ENCODE measurements at places on chromosomes 5 and 9.

GRCh38 chr5:96247097-96247701 lies 185.8 kb downstream of the PCSK1 start:
- DNase-seq, result no peak

GRCh38 chr5:1788828-1789227 lies 10.8 kb downstream of the MRPL36 start:
- no peak for DNase-seq

GRCh38 chr9:133735931-133736330 lies 2.2 kb downstream of the SARDH start:
- no peak for DNase-seq

DNA sequence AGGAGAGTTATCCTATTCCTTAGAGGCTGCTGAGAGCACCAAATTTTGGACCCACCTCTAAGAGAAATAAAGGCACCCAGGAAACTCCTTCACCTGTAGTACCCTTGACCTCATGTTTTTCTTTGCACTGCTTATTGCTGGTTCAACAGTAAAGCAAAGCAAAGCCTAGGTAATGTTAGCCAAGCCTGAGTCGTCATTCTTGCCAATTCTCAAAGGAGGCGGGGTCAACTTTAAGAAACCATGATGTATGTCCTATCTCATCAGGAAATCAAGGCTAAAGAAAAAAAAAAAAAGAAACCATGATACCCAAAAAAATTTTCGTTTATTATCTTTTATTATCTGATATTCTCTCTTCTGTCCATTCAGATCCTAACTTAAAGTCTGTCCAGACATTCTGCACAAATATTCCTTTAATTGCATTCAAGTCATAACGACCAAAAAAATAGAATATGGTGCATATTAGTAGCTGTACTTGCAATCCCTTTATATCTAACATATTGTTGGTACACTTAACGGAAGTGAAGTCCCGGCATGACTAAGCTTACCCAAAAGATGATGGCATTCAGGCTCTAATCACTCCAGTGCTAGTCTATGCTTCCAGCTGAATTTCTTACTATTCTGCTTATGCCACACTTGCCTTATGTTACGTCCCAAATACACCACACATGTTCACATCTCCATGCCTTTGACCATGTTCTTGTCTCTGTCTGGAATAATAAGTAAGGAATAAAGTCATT lies 1.8 kb downstream of the AUH start:
- no peak for DNase-seq

- DNase-seq, result no peak
Observed at GRCh38 chr5:166340039-166340438, 1951.4 kb upstream of the WWC1 start.

DNA sequence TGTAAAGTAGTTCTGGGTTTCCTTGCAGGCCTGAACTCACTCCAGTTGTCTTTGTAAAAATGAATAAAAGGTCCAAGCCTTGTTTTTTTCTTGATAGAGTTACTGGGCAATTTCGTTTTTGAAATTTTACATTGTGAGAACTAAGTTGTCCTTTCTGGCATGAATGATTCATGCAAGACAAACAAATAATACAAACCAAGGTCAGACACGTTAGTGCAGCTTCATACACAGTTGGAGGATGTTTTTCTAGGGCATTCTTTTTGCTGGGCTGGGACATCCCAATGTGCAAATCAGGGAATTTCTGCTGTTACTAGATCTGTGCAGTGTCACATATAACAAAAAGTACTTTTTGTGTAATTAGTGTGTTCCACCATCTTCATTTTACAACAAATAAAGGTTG lies 96.0 kb downstream of the MEGF10 start:
- DNase-seq, result no peak

GRCh38 chr9:3157011-3157410 lies 313.1 kb upstream of the PUM3 start:
- DNase-seq, result no peak

GRCh38 chr5:139228201-139228803 lies 30.1 kb upstream of the SIL1 start:
- DNase-seq, result no peak

GRCh38 chr5:3535414-3536211 lies 60.0 kb upstream of the IRX1 start:
- DNase-seq, result no peak

GRCh38 chr9:70551801-70552200 lies 137.3 kb upstream of the KLF9 start:
- DNase-seq, result no peak

DNA sequence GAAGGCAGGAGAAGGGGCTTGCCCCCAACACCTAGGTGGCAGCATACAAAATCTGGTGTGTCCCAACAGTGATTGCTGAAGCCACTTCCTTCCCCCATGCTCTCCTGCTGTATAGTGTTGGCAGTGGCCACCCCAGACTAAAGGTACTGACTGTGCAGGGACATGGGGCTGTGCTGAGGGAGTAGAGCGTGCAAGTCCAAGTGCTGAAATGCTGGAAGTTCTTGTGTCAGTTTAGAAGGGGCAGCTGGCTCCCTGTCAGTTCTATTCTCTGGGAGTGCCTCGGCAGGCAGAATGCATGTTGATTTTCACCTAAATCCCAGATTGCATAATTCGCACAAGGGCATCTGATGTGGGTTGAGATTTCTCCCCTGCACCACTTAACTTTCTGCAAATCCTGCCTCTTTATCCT lies 68.6 kb downstream of the GDNF start:
- no peak for DNase-seq

- DNase-seq, result peak; percentile 13
Observed at GRCh38 chr9:84781458-84781857, 111.9 kb downstream of the NTRK2 start.

GRCh38 chr5:135251093-135251492 lies 147.9 kb downstream of the MACROH2A1 start:
- no peak for DNase-seq

DNA sequence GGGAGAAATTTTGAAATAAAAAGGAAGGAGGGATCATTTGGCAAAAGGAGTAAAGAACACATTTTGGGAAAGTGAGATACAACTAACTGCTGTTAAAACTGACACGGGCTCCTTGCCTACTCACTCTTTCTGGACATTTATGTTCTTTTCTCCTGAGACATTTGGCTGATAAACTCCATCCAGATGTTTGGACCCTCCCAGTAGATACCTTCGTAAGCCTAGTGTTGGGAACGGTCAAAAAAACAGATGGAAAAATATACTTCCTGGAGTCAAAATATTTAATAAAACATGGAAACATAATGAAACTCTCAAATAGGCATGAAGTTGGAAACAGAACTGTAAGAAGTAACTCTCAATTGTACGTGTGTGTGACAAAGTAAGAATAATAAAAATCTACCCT lies 360.1 kb upstream of the RIOK2 start:
- DNase-seq, result no peak

DNA sequence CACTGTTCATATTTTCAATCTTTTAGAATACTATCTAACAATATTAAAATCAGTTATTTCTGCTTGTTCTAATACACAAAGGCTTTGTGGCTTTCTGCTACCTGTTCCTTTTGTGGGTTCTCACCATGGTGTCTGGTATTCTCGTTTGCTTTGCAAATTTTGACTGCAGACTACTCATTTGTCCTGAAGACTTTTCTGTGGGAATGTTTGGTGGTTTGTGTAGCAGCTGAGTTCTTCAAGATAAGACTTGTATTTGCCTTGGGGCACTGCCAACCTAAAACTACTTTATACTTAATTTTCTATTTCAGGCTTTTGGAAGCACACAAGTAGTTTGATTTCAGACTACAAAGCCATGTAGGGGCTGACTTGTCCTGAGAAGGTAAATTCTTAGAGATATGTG lies 11.1 kb downstream of the IL33 start:
- DNase-seq, result no peak

DNA sequence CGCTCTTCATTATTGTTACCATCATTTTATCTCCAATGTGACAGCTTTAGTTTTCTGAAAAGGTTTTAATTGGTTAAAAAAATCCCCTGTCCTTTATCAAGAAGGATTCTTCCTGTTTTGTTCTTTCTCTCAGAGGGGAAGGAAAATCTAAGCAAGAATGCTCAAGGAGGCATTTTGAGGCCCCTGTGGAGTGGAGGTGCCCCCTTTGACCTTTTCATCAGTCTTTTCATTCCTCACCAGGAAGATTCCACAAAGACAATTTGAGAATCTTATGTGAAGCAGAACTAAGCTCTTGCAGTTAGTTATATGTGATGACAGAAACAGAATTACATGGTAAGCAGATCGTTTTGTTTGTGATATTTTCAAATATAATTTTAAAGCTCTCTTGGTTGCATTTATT lies 489.6 kb downstream of the MAN2A1 start:
- DNase-seq, result no peak

GRCh38 chr9:751137-752051 lies 90.1 kb upstream of the DMRT1 start:
- no peak for DNase-seq

- no peak for DNase-seq
Observed at GRCh38 chr5:171891150-171891549, 105.5 kb downstream of the SMIM23 start.

- DNase-seq, result no peak
Observed at GRCh38 chr5:164708831-164709230, 1203.4 kb downstream of the MAT2B start.

DNA sequence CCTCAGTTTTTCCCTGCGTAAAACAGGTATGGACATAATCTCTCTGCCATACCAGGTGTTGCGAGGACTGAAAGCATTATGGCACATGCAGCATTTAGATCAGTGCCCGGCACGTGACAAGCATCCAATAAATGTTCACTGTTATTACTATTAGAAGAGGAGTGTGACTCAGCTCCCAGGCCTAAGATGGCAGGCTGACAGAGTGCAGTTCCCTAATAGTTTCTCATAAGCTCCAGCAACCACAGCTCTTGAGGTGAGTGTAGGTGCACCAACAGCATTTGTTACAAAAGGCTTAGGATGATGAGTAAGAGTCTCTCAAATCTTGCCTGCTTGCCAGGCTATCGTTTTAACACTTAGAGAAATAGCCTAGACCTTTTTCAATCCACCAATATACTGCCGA lies 28.9 kb upstream of the GLIS3 start:
- DNase-seq, result no peak

DNA sequence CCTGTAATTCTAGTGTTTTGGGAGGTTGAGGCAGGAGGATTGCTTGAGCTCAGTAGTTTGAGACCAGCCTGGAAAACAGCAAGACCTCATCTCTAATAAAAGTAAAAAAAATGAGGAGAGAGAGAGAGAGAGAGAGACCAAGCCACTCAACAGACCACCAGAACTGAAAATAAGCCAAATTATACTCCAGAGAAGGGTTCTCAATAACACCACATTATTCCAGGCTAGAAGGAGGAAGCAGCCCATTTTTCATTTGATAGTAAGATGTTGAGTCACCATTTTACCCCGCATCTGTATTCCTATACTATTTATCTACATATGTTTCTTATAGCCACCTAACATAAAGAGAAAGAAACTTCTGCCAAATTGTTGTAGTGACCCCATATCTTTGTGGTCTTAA lies 134.8 kb downstream of the PCSK5 start:
- DNase-seq, result no peak

DNA sequence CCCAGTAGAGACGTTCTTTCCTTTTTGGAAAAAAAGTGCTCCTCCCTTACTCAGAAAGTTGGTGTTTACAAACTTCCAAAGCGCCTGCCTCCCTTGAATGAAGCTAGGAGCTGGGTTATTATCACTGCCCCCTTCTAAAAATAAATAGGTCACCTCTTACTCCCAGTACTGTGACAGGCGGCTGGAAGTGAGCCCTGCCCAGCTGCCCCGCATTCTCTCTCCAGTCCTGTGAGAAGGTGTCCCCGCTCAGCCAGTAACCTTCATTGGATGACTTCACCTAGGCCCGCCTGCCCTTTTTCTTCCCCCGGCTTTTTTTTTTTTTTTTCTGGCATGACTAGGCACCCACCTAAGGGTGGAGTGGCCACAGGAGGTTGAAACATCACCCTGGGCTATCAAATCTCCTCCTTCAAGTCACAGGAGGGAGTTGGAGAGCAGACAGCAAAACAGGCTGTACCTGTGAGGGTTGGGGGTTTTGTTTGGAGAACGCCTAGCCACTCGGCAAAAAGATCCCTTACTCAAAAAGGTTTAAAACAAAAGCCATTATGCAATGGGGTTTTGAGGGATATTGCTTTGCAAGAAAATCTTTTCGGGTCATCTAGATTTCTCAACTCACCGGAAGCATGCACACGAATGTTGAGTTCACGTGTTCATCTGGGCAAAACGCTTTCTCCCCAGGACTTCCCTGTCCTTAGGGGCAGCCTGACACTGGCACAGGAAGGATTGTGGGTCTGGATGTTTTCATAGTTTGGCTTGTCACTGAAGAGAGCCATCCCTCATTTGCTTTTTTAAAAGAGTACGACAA lies 43.3 kb upstream of the ZNF622 start:
- no peak for DNase-seq

DNA sequence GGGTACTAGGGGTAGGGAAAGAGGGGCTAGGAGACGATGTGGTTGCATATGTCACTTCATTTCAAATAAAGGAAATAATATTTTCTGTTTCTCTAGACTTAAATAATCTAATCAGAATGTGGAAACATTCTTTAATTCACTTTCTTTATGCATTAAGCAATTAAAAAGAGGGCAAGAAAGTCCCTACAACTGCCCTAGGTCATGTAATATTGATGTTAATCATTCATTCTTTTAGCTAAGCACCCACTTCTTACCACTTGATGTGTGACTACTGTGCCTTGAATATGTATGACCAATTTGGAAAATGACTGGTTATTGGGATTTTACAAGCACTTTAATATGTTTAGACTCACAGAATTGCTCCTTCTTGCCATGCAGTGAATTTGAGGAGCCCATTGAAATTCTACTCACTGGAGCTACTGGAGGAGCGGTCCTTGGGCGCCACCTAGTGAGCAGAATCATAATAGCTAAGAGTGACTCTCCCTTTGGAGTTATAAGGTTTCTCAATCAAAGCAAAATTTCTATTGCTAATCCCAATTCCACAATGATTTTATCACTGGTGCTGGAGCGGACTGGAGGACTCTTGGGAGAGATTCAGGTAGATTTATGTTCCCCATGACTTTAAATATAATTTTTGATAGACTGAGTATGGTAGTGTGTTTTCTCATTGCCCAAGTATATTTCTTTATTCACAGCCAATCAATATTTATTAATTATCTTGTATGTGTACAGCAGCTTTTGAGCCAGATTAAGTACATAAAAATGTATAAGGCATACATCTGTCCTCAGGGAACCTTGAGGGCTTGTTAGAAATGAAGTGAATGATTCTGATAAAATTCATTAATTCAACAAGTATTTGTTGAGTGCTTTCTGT lies 225.1 kb downstream of the ADGRV1 start:
- peak; percentile 61 for DNase-seq

- DNase-seq, result no peak
Observed at GRCh38 chr5:176508603-176509002, 28.6 kb downstream of the RNF44 start.

- no peak for DNase-seq
Observed at GRCh38 chr9:16115994-16116393, 563.2 kb downstream of the CCDC171 start.

DNA sequence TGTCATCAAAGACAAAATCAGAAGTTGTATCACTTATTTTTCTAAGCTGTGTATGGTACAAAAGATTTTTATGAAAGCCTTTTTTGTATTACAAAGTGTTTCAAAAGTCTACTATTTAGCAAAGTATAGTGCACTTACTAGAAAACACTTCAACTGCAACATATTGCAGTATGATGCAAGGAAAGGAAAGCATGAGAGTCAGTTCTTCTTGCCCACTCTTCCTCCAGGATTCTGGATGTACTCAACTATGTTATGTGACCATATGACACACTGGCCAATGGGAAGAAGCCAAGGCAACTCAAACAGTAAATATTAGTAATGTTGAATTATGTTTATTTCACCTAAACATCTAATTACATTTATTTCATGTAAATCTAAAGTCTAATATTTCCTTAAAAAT lies 49.5 kb upstream of the TYRP1 start:
- no peak for DNase-seq

- no peak for DNase-seq
Observed at GRCh38 chr5:173735184-173735583, 118.7 kb upstream of the BOD1 start.

GRCh38 chr9:30519756-30520155 lies 1864.7 kb upstream of the ACO1 start:
- DNase-seq, result no peak
